ENCODE measurements at places on chromosomes 1 and 21.

- DNase-seq, result no peak
These were observed 15.6 kb upstream of the FMOD start for GRCh38 chr1:203366476-203366875.

DNA sequence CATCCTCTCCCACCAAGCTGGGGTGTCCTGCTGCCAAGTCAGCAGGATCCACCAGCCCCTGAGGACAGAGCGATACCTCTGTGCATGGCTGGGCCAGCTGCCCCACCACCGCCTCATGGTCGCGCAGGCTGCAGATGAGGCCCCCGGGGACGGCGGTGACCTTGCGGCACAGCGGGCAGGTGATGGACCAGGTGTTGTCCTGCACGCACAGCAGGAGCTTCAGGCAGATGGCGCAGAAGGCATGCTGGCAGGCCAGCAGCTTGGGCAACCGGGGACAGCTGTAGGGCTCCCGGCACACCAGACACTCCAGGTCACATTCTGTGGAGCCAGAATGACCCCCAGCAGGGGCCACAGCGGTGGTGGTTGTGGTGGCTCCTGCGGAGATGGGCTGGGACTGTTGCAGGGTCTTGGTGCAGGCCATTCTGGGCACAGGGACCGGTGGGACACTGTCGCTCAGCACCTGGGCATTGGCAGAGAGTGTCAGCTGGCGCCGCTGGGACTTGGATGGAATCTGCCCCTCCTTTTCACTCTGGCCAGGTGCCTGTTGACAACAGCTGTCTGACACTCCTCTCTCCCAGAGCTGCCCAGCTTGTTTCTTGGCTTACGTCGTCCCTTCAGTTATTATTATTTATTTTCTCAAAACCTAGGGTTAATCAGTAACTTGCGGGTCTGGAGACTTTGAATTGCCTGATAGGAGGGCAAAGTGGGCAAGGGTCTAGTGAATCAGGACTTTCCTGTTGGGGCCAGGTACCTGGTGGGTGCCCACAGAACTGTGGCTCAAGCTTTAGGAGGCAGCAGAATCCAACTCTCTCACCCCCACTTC is at the start of gene RNF186:
RNF186 (minus strand) TSS at position 603 of the 823 bp plus-strand sequence; CDS start at position 421, 182 bp downstream.
- DNase-seq, result no peak

- DNase-seq, result no peak
These were observed 21.3 kb downstream of the DMBX1 start for GRCh38 chr1:46510998-46511365.

DNA sequence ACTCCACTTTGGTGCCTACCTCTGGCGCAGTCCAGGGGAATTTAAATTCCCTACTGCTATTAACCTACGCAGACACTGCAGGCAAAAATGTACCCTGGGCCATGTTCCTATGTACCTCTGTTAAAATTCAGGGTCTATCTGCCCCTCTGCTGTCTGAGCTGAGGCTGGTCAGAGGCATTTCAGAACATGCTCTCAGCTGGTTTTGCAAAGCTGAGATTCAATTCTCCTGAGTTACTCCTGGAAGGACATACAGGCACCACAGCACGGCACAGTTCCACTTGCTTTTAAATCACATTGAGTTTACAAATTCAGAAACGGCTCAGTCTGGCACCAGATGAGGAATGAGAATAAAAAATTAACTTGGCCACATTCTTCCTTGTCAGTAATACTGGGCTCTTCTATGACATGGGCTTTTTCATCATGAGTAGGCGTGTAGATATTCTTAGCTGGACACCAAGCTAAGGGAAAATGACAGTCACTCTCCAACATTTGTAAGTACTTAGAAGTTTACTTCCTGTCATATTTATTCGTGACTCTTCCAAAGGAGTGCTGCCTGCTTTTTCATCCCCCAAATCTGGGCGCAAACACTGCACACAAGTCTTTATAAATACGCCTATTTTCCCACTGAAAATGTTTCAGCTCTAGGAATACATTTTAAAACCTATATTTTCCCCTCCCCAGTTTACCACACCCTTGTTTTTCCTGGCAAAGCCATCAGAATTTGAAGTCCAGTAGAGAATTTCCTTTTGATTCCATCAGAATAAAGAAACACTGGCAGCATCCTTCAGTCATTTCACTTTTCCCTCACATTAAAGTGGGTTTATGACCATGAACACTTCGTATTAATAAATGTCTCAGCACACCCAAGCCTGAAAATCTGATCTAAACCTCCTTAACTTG is 1.9 kb downstream of the C1orf198 start:
- no peak for DNase-seq

DNA sequence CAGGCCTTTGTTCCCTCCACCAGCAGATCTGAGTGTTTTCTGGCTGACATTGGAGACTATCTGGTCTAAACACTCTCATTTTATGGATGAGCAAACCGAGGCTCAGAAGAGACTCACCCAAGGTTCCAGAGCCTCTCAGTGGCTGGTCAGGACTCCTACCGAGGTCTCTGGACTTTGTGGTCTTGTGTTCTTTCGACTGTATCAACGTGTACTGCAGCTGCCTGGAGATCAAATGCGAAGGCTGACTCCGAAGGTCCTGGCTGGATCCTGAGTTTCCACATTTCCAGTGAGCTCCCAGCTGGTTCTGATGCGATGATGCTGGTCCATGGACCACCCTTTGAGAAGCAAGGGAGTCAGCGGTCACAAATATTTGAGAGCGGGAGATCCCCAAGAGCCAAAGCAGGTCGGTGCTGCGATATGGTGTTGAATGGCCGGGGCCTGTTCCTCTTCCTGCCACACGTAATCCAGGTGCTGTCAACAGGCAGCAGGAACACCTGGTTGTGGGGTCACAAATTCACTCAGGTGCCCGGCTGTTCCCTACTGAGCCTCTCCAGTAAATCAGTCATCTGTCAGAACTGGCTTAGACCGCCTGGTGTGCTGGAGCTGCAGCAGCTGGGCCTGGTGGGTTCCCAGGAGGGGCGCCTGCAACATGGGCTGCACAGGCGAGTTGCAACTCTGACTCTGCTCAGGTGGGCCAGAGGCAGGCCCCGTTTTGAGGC is 94.8 kb upstream of the USP24 start:
- DNase-seq, result no peak

- DNase-seq, result no peak
These were observed 19.6 kb downstream of the SPATA45 start for GRCh38 chr1:212827831-212828278.

DNA sequence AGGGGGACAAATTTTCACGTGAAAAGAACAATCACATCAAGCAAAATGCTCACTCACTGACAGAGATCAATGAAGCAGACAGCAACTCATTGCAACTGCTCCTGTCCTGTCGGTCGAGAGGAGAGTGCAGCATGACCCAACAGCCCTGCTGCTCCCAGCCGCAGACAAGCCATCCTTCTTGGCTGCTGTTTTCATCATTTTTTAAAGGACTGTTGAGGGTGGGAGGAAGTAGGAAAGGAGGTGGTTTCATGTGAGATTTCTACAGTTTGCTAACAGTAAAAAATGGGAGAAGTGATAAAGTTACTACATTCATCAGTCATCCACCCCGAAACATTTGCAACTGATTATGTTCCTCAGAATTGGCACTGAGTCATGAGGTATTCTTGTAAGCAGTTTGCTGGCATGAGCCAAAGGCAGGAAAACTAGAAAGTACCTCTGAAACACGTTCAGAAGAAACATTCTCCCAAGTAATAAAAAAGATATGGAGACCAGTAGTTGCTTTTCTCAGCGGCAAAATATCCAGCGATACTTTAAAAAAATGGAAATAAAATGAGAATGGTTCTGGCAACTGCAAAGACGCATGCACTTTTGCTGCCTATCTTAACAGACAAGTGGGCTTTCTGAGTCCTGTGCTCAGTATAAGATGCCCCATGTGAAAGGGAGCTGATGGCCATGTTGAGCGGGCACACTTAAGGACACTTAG is 72.0 kb upstream of the CLDN14 start:
- DNase-seq, result no peak

DNA sequence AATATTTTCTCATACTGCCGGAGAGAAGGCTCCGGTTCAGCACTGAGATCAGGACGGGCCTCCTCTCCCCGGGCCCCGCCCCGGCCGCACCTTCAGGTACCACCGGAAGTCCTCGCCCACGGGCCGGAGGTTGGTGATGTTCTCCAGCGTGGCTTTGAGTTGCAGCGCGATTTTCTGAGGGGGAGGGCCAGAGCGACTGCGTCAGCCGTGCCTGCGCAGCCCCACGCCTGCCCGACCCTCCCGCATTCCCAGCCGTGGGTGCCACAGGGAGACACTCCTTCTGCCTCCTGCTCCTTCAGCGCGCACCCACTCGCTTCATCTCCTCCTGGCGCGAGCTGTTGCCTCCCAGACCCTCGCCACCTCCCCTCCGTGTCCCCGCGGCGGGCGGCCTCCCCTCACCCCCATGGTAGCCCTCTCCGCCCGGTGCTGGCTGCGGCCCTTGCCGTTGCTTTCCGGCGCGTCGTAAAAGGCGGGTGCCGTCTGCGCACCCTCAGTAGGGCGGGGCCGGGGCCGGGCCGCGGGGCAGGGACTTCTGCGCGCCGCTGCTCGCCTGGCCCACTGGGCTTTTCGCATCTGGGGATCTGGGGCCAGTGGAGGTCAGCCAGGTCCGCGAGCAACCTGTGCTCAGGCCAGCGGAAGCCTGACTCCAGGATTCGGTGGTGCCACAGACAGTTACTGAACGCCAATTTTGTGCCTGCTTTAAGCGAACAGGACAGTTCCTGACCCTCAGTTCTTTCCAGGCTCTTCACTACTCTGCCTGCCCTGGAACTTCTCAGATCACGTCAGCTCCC is at the start of gene CZIB:
CZIB (minus strand) TSS at position 464 of the 791 bp plus-strand sequence; CDS start at position 405, 59 bp downstream.
- DNase-seq, result peak; percentile 93

- no peak for DNase-seq
These were observed 59.6 kb downstream of the SIK1 start for GRCh38 chr21:43367296-43367695.

DNA sequence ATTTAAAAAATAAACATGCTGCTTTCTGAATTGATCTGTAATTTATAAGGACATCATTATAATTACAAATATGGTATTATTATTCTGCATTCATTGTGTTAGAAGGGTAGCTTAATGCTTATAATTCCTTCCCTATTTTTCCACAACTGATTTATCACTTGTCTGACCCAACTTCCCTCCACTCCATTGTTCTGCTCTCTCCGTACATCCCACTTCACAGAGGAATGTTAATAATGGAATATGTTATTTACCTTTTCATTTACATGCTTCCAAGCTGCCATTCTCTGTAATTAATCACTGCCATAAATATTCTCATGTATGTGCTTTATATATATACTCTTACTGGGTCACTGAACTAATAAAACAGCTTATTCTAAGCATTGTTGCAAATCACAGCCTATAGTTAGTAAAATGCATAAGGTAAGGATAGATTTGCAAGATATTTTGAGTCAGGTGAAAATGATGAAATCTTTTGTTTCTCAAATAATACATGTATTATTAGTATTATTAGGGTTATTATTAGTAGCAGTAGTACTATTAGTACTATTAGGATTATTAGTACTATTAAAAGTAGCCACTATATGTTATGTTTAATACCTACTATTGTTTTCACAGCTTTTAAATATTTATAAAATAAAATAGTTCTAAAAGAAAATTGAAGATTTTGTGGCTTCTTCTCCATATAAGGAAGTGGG is 70.6 kb upstream of the NEK7 start:
- DNase-seq, result no peak

GRCh38 chr1:87121711-87122163 is 206.9 kb upstream of the LMO4 start:
- no peak for DNase-seq

DNA sequence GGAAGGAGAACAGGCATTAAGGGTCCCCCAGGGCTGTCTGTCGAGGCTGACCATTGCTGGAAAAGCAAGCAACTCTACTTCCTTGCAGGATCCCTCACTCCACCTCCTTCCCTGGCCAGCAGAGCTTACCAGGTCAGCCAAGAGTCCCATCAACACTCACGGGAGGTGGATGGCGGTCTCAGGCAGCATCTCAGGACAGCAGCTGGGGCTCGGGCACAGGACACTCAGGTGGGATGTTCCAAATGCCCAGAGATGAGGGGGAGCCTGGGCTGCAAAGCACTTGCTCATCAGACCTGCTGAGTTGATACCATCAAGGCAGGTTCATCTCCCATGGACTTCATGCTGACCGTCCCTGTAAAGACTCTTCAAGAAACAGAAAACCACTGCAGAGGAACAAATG is 559.8 kb downstream of the NPHP4 start:
- no peak for DNase-seq

DNA sequence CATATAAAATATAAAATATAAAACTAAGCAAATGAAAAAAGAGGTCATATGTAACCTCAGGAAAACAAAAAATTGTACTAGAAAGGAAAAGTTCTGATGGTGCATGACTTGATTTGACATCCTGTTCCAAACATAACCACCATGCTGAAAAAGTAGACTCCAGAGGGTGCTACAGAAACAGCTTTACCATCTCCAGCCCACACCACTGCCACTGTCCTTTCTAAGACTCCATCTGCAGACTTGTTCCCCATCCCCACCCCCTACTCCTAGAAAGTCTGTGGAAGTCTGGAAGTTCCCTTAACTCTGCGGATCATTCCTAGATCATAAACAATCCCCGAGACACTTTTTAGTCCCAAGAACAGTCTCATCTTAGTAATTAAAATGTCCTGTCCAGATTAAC is 20.5 kb downstream of the GLIS1 start:
- no peak for DNase-seq

GRCh38 chr1:247456021-247456420 is 1.9 kb downstream of the OR2B11 start:
- no peak for DNase-seq

DNA sequence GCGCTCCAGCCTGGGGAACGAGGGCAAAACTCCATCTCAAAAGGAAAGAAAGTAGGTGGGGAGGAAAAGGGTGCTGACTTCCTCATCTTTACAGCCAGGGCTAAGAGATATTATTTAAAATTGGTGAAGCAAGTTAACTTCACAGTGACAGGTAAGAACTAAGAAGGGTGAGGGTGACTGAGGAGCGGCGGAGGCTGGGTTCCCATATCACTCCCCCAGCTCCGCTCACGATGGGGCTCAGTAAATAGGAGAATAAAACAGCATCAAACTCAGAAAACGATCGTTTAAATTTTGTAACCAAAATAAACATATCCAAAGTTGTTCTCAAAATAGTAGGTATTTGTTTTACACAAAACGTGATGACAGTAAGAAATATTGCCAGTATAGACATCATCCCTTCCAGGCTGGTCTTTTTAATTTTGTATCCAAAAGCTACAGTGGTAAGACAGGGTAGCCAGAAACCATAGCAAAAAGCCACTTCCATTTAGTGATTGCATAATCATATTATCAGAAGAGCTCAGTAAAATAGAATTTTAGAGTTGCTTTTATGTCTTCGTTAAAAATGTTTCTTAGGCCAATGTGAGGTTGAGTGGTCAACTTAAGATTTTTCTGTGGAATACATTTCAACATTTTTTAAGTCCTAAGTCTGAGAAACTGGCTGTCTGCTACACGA is 26.2 kb upstream of the ADARB1 start:
- DNase-seq, result no peak

GRCh38 chr1:33367485-33368405 is 46.8 kb upstream of the A3GALT2 start:
- DNase-seq, result peak; percentile 86

GRCh38 chr1:14136152-14136763 is 436.3 kb downstream of the PRDM2 start:
- no peak for DNase-seq

- no peak for DNase-seq
These were observed 120.8 kb upstream of the RRP15 start for GRCh38 chr1:218164111-218164929.

- DNase-seq, result no peak
These were observed 1.7 kb downstream of the RLF start for GRCh38 chr1:40162753-40163441.
